ENCODE measurements at places on chromosomes 5 and 9.

DNA sequence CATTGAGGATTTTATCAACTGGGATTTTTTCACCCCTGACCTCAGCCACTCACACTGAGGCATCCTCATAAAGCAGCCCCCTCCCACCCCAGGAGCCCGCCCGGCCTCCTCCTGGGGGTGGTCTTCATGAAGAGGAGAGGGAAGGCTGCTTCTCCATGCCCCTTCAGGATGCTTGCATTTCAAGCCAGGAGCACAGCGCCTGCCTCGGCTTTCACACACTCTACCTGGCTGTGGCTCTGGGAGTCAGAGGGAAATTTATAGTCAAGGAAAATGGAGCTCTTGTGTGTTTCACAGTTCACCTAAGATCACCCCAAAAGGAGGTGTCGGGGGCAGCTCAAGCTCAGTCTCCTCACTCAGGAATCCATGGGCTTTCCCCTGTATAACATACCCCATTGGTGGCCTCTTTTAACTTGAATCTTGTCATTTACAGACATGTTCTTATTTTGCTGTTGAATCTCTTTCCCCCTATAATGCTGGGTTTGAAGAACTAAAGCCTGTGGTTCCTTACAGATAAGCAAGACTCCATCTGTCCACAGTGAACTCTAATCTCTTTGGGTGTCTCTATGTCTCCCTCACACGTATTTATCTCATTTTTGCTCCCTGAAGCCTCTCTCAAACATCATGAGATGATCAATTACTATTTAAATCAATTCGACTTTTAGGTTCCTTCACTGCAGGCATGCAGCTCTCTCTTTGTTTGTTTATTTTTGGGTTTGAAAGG is 22.6 kb upstream of the IQGAP2 start:
- no peak for DNase-seq

DNA sequence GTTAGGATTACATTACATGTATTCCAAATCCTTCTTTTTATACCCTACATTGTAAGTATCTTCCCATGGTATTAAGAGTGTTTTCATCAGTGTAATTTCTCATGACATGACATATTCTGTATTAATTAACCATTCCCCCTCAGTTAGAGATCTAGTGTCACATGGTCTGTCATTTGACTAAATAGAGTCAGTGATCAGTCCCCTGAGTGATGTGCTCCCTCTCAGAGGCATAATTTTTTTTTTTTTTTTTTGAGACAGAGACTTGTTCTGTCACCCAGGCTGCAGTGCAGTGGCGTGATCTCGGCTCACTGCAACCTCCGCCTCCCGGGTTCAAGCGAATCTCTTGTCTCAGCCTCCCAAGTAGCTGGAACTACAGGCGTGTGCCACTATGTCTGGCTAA is 218.6 kb downstream of the TTLL11 start:
- DNase-seq: no peak

GRCh38 chr5:139639619-139640380 is 8.3 kb upstream of the CXXC5 start:
- peak; percentile 47 for DNase-seq

DNA sequence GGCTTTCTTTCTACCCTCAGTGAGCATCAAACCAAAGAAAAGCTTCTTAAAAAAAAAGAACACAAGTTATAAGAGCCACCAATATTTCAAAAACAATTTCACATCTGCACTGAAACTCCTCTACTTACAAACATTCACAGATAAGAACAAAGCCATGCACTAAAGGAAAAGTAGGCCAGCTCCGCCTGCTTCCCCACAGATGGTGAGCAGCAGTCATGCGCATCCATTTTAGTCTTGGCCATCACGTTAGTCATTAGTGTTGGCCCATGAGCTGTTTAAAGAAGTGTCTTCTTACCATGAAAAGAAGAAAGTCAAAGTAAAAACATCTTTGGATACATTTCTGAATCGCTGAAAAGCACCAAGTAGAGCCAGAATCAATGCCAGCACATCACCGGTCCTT is 40.0 kb upstream of the SMIM23 start:
- no peak for DNase-seq

- DNase-seq: no peak
Observed at GRCh38 chr5:164306662-164307061, 801.2 kb downstream of the MAT2B start.

- peak; percentile 92 for DNase-seq
Observed at GRCh38 chr5:135191084-135191826, 157.2 kb upstream of the PITX1 start.

DNA sequence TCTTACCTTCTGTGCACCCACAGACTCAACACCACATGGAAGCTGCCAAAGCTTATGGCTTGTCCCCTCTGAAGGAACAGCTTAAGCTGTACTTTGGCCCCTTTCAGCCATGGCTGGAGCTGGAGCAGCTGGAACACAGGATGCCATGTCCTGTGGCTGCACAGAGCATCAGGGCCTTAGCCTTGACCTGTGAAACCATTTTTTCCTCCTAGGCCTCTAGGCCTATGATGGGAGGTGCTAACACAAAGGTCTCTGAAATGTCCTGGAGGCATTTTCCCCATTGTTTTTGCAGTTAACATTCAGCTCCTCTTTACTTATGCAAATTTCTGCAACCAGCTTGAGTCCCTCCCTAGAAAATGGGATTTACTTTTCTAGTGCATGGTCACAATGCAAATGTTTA is 461.4 kb upstream of the TYRP1 start:
- DNase-seq: no peak

GRCh38 chr5:149448431-149448830 is 69.3 kb upstream of the IL17B start:
- DNase-seq: no peak

GRCh38 chr5:128762661-128763306 is 202.5 kb upstream of the SLC27A6 start:
- DNase-seq: no peak

- no peak for DNase-seq
Observed at GRCh38 chr5:170522211-170523141, 18.7 kb downstream of the KCNIP1 start.

DNA sequence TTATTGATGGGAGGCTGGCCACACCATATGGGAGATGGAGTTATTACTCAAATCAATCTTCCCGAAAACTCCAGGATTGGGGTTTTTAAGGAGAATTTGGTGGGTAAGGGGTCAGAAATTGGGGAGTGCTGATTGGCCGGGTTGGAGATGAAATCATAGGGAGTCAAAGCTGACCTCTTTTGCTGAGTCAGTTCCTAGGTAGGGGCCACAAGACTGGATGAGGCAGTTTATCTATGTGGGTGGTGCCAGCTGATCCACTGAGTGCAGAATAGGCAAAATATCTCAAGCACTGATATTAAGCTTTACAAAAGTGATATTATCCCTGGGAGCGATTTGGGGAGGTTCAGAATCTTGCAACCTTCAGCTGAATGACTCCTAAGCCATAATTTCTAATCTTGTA is 75.7 kb upstream of the CLINT1 start:
- no peak for DNase-seq

GRCh38 chr5:58114324-58114723 is 345.6 kb downstream of the PLK2 start:
- DNase-seq: no peak

DNA sequence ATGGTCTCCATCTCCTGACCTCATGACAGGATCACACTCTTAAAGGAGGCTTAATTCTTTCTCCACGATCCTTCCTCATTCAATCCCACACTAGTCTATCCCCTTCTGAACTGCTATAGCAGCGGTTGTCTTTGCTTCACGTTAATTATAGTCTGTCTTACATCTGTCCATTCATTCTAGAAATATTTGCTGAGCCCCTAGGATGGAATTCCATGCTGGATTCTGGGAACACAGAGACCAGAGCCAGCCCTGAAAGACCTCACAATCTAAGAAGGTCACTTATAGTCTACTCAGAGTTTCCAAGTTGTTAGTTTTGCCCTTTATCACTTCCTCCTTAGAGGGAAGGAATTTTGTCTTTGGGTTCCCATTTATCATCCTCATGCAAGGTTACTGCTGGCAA is 193.5 kb downstream of the GAS1 start:
- no peak for DNase-seq

- DNase-seq: no peak
Observed at GRCh38 chr5:177389241-177390169, 5.3 kb downstream of the SLC34A1 start.

DNA sequence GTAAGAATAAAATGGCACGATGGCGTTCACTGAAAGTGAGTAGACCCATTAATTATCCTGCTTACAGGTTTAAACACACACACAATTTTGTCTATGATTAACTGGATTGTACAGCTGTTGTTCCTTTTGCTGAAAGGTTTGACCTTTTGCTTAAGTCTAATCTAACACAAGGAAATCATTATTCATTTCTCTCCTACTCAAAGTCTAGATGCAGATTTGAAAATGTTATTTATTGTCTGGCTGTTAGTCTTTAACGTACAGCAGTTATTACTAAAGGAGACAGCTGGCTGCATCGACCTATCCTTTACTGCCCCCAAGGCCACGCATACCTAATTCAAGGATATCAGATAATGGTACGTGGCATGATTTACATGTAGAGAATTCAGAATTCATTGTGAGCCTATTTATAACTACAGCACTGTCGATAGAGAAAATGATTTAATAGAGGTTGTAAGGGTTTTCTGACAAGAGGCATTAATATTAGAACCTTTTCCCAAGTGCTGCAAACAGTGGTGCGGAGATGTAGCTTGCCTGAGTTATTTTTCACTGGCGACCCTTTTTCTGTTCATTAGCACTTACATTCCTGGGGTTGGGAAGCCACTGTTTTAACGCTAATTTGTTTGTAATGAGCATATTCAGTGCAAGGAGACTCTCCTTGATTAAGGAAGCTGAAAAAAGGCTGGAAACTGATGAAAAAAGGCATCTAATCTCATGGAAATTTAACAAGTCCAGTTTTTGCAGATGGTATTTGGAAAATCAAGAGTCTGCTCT is 368.4 kb upstream of the GRAMD2B start:
- no peak for DNase-seq

DNA sequence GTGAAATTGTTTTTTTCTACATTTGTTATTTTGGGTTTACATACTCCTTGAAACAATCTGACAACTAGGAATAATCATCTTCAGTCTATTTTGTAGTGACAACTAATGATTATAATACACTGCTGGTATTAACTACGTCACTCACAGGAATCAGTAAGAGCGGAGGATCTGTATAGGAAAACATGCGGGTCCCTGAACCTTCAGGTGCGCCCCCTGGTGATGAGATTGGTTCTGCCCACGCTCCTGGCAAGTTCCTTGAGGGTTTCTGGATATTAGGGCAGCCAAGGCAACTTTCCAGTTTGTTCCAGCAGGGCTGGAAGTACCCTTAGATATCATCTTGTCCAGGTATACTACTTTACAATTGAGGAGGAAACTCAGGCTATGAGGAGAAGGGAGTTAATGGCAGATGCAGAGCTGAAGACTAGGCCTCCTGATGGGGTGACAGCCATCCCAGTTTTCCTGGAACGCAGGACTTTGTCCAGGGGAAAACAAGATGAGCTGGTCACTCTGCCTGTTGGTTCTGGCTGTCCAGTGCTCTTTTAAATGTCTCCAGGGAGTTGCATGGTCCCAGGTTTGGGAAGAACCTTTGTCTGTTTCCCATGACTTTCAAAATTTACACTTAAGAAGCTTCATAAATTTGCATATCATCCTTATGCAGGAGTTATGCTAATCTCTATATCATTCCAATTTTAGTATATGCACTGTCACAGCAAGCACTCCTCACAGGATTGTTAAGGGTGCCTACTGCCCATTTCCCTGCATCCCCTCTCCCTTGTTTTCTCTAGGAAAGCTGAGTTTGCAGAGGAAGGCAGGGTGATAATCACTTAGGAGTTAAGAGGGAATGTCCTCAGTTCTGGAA is 14.9 kb upstream of the WNT8A start:
- peak; percentile 64 for DNase-seq

DNA sequence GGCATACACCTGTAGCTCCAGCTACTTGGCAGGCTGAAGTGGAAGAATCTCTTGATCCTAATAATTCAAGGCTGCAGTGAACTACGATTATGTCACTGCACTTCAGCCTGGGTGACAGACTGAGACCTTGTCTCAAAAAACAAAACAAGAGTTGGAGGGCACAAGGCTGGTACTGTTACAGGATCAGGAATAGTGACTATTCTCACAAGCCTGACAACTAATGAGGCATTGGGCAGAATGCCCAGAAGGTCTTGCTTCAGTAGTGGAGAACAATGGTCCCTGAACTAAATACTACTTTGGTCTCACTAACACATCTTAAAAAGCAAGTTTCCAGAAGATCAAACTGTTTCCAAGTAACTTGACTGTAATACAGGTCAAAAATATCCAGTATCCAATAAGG is 182.9 kb upstream of the RFX3 start:
- no peak for DNase-seq

GRCh38 chr9:104304925-104305324 is 199.1 kb upstream of the OR13F1 start:
- peak; percentile 47 for DNase-seq

DNA sequence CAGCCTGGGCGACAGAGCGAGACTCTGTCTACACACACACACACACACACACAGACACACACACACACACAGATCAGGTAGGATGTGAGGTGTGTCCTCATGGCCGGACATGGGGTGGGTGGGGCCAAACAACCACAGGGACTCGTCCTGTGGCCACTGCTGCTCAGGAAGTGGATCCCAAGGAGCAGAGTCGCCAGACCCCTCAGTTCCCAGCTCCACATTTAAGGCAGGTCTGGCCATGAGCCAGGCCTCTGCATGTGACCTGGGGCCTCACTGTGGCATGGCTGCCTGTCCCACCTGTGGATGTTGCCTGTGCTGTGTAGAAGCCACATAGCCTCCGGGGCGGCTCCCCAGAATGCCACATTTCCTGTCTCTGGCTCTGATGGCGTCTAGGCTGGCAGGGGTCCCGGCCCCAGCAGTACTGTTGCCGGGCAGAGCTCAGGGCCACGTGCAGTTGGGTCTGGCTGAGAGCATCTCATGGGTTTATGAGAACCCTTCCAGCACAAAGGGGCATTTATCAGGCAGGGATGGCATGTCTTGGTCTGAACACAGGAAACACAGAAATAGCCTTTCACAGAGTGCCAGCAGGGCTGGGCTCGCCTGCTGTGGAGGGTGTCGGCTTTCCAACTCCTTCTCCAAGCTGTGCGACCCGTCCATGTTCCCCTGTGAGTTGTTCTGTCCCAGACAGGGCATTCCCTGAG is 9.9 kb upstream of the NINJ1 start:
- DNase-seq: peak; percentile 42

GRCh38 chr9:71638627-71639026 is 129.7 kb downstream of the CEMIP2 start:
- no peak for DNase-seq

DNA sequence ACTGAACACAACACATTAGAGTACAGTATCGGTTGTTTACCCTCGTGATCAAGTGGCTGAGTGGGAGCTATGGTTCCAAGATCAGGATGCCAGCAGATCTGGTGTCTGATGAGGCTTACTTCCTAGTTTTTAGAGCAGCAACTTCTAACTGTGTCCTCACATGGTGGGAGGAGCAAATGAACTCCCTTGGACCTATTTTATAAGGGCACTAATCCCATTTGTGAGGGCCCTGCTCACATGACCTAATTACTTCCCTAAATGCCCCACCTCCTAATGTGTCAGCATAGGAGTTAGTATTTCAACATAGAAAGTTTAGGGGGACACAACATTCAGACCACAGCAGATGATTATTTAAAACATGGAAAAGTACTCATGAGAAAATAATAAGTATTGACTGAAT is 111.8 kb downstream of the GCNT1 start:
- no peak for DNase-seq

GRCh38 chr9:104506565-104506964 is 2.5 kb downstream of the OR13F1 start:
- DNase-seq: no peak

- no peak for DNase-seq
Observed at GRCh38 chr5:142013734-142014521, 1.1 kb upstream of the GNPDA1 start.

- DNase-seq: no peak
Observed at GRCh38 chr9:7507566-7508270, 291.9 kb downstream of the DMAC1 start.

- no peak for DNase-seq
Observed at GRCh38 chr9:112352209-112352608, 18.8 kb upstream of the PTBP3 start.
